A375 (cell line): ENCODE measurements at places on chromosomes 2 and 18. TPM values are rescaled to one million over a fixed set of nuclear protein-coding genes. Genes with fewer than 3 reads are reported as not detected.

CMPK2 gene
- total RNA-seq: 4.9 and 5.5 TPM in 2 replicates

TTC39C gene
- 18.2 and 24.1 TPM in 2 replicates for total RNA-seq

FRZB gene
- total RNA-seq: not detected in 2 replicates

CYP26B1 gene
- 1.6 and 2.3 TPM in 2 replicates for total RNA-seq
